ENCODE measurements at places on chromosomes 2 and 18.
A peak's percentile ranks its signal among the peaks of the same experiment; 100 is the strongest.

DNA sequence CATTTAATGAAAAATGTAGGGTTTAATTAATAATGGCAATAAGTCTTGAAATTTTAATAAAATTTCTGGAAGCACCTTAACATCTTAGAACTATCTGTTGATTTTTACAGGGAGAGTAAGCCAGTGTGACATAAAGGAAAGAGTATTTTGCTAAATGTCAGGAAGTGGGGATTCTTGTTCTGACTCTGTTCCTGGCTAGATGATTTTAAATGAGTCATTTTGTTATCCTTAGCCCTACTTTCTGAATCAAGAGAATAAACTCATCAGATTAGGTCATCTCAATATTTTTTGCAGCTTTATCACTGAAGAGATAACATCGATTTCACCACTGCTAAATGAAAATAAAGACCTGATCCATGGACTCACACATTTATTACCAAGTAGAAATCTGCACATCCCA is 377.5 kb upstream of the CYRIA start:
- DNase-seq = no peak

DNA sequence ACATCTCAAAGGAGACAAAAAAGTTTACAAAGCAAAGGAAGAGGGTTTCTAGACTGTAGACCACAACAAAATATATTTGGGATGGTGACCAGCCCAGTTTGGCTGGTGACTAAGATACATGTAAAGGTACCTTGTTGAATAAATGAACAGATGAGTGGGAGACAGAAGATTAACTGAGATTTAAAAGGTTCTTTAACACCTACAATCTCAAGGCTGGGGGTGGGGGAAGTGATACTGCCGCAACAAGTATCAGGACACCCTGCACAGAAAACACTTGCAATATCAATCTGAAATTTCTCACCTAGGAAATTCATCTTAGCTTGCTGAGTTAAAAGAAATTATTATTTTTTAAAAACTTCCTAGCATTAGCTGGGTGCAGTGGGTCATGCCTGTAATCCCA is 8.3 kb downstream of the RNF149 start:
- DNase-seq = no peak

GRCh38 chr2:219254590-219255201 is 978 bp upstream of the TUBA4A start:
- no peak for DNase-seq

DNA sequence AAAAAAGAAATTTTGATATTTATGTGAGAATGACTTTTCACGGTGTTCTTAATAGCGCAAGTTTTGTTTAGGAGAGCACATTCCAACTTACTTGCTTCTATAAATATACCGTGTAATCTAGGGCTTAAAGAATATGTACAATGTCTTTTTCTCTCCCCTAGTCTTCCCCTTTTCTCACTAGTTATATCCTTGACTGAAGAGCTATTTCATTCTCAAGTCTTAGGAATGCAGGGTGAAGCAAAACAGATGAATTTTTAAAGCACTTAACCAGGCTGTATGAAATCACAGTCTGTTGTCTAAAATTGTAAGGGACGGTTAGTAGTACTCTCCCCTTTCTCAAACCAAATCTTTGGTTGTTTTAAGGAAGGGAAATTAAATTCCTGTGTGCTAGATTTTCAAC is 29.6 kb upstream of the SLC30A6 start:
- DNase-seq = no peak

DNA sequence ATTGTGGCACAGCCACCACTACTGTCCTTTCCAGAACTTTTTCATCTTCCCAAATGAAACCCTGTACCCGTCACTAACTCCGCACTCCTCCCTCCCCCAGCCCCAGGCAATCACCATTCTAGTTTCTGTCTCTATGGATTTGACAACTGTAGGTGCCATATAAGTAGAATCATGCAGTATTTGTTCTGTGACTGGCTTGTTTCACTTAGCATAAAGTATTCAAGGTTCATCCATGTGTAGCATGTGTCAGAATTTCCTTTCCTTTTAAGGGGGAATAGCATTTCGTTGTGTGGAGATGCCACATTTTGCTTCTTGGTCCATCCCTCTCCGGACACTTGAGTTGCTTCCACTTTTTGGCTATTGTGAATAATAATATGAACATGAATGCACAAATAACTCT is 842 bp upstream of the CKAP2L start:
- DNase-seq = no peak

GRCh38 chr2:55073000-55073983 is 23.0 kb upstream of the RTN4 start:
- no peak for DNase-seq

- DNase-seq = no peak
Observed at GRCh38 chr2:172081221-172082022, 3.9 kb upstream of the DLX1 start.

- DNase-seq = no peak
Observed at GRCh38 chr2:68861330-68861729, 9.9 kb downstream of the BMP10 start.

DNA sequence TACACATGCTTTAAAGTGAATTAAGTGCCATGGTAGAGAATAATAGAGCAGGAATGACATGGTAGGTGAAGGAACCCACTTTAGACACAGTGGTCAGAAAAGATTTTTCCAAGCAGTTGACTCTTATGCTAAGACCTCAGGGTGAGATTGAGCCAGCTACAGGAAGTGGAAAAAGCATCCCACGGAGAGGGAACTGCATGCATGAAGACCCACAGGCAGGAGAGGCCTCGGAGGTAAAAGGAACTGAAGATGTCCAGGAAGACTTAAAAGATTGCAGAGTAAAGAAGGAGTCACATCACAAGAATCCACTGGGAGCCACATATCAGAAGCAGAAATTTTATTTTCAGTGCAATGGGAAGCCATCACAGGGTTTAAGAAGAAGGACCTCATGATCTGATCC is 499.2 kb upstream of the FAM98A start:
- no peak for DNase-seq

- no peak for DNase-seq
Observed at GRCh38 chr2:23448906-23449305, 63.9 kb downstream of the KLHL29 start.

DNA sequence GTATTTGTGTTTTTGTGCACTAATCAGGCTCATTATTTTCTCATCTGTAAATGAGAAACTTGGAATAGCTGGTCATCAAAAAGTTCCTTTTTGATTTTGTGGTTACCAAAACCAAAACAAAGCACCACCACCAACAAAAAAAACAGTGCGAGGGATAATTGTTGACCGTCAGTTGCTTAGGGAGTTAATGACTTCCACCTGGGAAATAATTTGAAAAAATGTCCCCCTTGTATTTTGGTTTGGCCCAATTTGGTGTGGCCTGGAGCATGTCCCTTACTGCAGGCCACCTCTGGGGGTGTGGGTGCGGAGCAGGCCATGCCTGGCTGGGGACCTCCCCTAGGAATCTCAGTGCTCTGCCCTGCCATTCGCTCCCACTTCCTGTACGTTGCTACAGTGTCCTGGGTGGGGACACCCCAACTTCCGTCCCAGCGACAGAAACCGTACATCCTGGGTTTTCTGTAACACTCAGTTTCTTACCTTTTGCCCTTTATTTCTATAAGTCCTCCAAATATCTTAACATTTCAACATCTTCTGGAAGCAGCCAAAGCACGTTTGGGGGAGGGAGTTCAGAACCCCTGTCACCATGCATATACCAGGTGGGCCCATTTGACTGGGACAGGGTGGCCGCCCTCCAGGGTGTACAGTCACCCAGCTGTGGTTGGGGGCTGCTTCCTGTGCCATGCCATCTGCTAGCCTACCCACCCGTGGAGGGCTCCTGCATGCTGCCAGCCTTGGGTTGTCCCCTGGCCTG is 31.3 kb downstream of the NCK2 start:
- no peak for DNase-seq

GRCh38 chr2:120917886-120918285 is 182.2 kb downstream of the GLI2 start:
- DNase-seq = no peak

- no peak for DNase-seq
Observed at GRCh38 chr18:49733321-49733720, 80.0 kb downstream of the ACAA2 start.

DNA sequence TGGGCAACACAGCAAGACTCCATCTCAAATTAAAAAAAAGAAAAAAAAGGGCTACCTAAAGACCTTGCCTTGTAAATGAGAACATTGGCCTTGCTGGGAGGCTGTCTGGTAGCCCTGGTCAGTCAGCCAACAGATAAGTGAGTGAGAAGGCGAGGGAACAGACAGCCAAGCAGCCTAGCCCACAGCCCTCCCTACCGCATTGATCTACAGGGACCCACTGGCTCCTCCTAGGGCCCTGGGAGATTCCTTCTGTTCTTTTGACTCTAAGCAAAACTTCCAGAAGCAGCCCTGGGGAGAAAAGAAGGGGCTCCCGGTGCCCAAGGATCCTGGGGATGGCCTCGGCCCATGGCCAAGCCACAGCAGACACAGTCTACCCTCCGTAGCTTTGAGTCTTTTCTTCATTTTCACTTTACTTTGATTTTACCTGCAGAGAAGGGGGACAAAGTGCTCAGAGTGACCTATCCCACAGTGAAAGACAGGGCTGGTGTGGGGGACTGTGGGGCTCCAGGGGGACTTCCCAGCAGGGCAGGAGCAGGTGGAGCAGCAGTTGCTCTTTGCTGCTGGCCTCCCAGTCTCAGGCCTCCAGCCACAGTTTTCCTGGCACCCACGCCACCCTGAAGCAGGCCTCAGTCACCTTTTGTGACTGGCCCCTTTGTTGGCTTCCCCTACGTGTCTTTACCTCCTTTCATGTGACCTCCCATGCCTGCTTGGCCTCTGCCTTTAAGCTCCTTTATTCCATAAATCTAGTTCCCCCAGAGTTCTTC is 5.1 kb downstream of the CEP68 start:
- DNase-seq = no peak

GRCh38 chr2:28828382-28828781 is 17.7 kb downstream of the SPDYA start:
- no peak for DNase-seq

DNA sequence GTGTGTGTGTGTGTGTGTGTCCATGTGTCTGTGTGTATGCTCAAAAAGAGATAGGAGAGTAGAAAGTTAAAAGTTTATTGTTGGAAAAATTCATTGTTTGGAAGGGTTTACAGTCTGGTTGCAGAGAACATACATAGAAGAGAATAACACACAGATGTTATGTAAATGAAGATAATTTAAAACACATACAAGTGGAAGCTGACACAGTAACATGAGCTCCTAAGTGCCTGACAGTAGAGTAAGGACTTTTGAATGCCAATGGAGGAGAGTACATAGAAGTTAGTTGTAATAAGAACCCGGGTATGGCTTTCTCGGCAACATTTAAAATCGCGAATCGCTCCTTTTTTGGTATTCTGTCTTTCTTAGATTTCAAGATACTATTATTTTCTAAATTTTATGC is 137.0 kb upstream of the FANCL start:
- DNase-seq = no peak

GRCh38 chr18:75252136-75252535 is 41.5 kb downstream of the TSHZ1 start:
- no peak for DNase-seq

DNA sequence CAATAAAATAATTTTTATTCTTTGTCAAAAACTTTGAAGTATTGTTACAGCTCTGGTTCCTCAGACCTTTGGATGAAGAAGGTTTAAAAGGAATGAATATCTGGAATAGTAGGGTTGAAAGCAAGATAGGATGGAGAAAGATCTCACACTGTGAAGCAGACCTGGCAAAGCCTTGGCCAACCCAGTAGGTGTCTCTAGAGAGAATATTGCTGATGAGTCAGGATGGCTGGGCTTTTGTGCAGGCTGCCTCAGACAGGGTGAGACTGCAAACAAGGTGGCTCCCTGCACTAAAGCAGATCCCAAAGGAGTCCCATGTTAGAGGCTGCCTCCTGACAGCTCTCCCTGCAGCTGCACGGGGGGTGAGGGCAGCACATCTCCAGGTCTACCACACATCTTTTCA is 226.0 kb upstream of the ITGA4 start:
- no peak for DNase-seq

GRCh38 chr2:169303579-169304305 is 58.6 kb downstream of the LRP2 start:
- no peak for DNase-seq

GRCh38 chr18:46624127-46624526 is 32.9 kb downstream of the LOXHD1 start:
- DNase-seq = no peak

DNA sequence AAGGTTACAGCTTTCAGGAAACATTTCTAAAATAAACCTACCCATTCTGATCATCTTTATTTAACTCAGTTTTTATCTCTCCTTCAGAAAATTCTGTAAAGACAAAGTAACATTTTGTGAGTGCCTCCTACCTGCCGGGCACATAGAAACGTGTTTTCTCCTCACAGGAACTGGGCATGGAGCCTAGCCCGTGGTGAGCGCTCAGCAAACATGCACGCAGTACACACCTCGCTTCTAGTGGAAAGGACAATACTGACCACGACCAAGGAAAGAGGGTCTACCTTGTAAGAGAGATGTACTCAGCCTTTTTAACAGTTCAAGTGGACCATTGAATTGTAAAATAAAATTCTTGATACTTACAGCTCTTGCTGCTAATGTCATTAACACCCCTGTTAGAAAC is 24.8 kb upstream of the KIDINS220 start:
- DNase-seq = no peak

DNA sequence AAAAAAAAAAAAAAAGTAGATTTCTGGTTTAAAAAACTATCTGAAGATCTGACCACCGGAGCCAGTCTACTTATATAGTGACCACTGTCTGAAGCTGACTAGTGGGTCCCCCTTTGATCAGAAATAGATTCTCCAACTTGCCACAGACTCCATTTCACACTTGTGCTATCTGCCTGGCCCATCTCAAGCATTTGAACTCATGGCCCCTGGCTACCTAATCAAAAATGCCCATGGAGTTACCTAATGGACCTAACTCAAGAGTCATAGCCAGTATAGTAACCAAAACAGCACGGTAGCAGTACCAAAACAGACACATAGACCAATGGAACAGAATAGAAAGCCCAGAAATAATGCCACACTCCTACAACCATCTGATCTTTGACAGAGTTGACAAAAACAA is 17.0 kb upstream of the ATL2 start:
- DNase-seq = no peak

DNA sequence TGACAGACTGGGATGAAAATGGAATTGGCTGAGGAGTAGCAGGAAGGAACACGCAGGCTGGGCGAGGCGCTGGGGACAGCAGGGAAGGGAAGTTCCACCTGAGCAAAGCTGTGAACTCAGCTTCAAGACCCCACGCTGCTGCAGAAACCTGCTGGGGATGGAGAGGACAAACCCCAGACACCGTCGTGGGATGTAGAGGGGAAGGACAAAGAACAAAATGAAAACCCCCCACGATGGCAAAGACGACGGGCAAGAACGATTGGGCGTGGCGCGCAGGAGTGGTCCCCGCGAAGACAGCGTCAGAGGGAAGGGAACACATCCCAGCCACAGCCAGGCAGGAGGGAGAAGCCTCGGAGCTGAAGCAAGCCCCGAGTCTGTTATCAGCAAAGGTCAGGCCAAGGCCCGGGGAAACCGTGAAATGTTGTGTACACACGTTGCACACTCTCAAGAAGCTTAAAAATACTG is 222.9 kb downstream of the NDUFA10 start:
- peak; percentile 47 for DNase-seq

Measured in mesenteric fat pad (tissue), 1 donor.